ENCODE measurements at places on chromosomes 3 and 15.

DNA sequence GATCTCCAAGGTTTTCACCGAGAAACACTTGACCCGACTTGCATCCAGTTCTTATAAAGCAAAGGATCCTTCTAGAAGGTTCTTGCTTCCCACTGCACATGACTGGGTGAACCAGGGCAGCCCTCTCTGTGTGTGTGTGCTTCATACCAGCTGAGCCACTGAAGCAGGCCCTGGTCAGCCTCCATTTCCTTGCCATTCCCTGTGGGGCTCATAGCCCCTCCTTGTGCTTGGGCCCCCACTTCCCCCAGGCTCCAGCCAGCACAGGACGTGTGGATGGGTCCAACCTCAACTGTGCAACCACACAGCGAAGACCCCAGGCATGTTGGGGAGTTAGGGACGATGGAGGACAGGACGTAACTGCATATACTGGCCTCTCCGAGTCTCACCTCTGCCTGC, 15.5 kb downstream of the KLF15 start:
- no peak for DNase-seq

DNA sequence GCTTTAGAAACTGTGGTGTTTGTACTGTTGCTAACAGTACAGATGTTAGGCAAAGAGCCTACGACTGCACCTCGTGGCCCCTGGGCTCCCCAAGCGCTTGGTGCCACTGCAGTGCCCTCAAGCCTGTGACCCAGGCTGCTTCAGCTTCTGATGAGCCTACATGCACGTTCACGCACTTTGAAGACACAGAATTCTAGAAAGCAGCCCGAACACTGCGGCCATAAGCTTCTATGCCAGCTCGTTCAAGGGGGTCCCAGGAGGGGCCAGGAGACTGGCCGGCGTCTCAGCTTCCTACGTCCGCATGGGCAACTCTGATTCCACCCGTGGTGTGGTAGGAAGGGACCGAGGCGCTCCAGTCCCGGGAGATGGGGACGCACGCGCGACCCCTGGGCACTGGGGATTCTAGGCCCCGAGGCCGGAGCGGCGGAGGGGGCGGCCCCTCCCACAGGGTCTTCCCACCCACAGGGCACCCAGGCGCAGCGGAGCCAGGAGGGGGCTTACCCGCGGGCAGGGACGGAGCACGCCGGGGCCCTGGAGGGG, 653 bp downstream of the MYO5C start:
- DNase-seq = no peak

- no peak for DNase-seq
These were observed 935.8 kb downstream of the IGSF11 start for GRCh38 chr3:118098827-118099226.

GRCh38 chr3:193388361-193388760, 9.8 kb upstream of the ATP13A5 start:
- DNase-seq = no peak

DNA sequence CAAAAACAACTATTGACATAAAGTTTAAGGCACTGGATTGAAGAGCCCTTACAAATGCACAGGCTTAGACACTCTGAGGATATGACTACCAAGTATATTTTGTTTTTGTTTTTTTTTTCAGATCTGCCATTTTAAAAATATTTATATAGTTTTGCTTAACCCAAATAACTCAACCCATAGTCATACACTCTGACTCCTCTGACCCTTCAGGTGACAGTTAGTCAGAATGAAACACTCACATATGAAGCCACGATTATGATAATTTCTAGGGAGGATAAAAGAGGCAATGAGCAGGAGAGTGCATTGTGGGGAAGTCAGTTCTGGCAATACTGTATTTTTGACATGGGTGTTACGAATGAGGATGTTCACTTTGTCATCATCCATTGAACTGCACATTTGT, 774.7 kb downstream of the MECOM start:
- no peak for DNase-seq

GRCh38 chr15:73851689-73852088, 21.7 kb upstream of the TBC1D21 start:
- peak; percentile 27 for DNase-seq

- DNase-seq = no peak
These were observed 1.2 kb downstream of the TBL1XR1 start for GRCh38 chr3:177196008-177196455.

GRCh38 chr3:42117175-42118008, 26.2 kb downstream of the TRAK1 start:
- DNase-seq = no peak

- DNase-seq = no peak
These were observed 65.1 kb upstream of the SAMMSON start for GRCh38 chr3:69934398-69934797.

DNA sequence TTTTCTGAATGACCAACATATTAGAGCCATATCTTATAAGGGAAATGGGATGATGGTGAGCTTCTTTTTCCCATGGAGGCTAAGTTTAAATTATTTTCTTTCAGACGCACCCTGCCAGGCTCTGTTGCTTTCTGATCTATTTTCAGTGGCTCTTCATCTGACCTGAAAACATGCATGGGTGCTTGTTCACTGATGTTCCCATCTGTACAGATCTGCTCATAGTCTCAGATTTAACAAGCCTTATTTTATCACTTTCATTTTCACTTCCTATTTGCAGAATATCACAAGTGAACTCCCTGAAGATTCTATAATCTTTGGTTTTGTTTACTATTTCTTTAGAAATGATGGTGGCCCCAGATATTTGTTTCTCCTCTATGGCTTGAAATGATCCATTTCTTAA, 31.1 kb upstream of the SUCLG2 start:
- DNase-seq = no peak

GRCh38 chr15:95872366-95872771, 458.1 kb upstream of the NR2F2 start:
- no peak for DNase-seq

GRCh38 chr3:122679882-122680474, 661 bp upstream of the PARP14 start:
- no peak for DNase-seq

GRCh38 chr15:74156678-74157411, 16.7 kb upstream of the ISLR start:
- no peak for DNase-seq

DNA sequence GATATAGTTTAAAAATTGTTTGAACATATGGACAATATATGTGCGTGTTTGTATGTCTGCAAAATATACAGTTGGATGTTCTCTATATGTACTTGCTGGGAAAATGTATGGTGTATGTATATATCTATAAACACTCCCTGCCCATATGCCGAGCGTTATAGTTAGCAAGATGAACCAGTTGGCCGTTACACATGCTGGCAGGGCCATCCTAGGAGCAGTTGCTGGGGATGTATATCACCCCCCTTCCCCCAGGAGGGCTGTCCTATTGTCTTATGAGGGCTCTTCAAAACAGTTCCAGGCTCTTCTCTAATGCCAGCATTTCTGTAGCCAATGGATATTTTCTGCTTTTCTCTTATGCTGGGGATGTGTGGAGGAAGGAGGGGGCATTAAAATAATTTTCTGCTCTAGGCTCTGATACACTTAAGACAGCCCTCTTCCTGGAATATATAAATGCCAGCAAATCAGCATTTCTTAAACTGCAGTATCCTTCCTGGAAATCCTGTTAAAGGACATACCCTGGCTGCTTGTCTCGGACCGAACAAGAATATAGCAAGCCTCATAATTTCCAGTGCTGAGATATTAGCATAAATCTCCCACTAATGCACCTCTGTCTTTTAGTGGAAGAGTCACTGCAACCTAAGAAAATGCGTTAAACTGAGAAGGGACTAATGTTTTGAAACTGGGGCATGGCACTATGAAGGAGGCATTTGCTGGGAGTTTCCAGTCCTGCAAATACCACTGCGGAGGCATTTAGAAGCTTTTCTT, 134.4 kb downstream of the MDFIC2 start:
- DNase-seq = no peak

DNA sequence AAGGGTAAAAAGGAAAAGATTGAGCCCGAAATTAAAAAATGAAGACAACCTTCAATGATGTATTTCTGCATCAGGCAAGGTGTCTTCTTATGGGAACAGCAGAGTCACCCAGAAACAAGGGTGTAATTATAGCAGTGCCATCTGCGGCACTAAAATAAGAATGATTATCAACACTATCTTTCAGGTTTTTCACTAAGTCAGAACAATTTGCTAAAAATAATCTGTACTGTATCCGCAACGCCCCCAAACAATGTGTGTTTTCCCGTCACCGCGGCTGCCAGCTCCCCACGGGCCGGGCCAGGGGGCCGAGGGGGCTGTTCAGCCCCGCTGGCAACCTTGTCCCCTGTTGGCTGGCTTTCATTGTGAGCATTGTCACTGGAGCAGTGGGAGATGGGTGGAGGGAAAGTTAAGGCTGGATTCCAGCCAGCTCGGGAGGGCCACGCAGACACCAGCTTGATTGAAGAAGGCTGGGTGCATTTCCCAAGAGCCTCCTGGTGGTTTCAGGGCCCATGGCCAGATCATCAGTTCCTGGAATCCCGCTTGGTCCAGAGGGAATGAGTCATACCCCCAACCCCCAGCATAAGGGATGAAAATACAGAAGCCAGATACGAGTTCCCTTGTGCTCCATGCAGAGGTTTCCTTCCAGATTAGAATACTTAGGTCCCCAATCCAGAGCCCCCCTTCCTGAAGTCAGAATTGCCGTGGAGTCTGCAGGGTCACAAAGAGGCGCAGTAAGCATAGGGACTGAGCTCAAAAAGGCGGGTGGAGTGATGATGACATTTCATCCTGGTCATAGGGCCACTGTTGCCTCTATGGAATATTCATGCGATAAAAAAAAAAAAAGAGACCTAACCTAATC, 90.2 kb upstream of the KLF13 start:
- DNase-seq = no peak

GRCh38 chr3:64214381-64215018, 10.8 kb downstream of the PRICKLE2 start:
- no peak for DNase-seq

DNA sequence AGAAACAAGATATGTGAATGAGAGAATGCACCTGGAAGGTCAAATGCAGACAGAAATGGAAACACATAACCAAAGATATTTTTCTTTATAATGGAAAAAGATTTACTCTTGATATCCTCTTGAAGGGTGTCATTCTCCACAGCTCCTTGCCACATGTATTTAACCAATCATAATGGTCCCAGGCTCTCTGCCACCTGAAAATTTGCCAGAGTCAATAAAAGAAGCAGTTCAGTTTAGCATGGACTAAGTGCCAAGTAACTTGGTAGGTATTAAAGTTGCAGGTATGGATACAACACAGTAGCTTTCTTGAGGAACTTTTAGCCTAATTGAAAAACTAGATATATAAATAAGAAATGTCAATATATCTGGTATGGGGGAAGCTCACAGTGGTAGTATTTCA, 33.5 kb downstream of the TUSC7 start:
- DNase-seq = no peak

Data from activated CD8-positive, alpha-beta memory T cell treated with anti-CD3 and anti-CD28 coated beads, Interleukin-2, amount 50 U/mL, for 4 hours (primary cell).